ENCODE measurements at places on chromosomes 12 and 14.
A peak's percentile ranks its signal among the peaks of the same experiment; 100 is the strongest.

- H3K36me3 ChIP-seq = no peaks in the 10 kb centered on the region
- H3K27me3 ChIP-seq = no peaks in the 10 kb centered on the region
- DNase-seq = no peak
- H3K4me3 ChIP-seq = no peak overlapping the region
- H3K27ac ChIP-seq = no peak overlapping the region
Observed at GRCh38 chr14:93936245-93936644, 9.1 kb downstream of the FAM181A start.

GRCh38 chr12:60119327-60119726, 523.5 kb downstream of the SLC16A7 start:
- H3K4me1 ChIP-seq = no peaks in the 10 kb centered on the region
- no peaks in the 10 kb centered on the region for H3K36me3 ChIP-seq
- no peak overlapping the region for H3K27ac ChIP-seq
- DNase-seq = no peak
- no peak overlapping the region for H3K4me3 ChIP-seq

GRCh38 chr12:68113644-68114043, 45.9 kb downstream of the IFNG start:
- no peak overlapping the region for H3K27ac ChIP-seq
- H3K4me3 ChIP-seq = no peak overlapping the region
- no peaks in the 10 kb centered on the region for H3K4me1 ChIP-seq
- no peaks in the 10 kb centered on the region for H3K27me3 ChIP-seq
- no peaks in the 10 kb centered on the region for H3K36me3 ChIP-seq

DNA sequence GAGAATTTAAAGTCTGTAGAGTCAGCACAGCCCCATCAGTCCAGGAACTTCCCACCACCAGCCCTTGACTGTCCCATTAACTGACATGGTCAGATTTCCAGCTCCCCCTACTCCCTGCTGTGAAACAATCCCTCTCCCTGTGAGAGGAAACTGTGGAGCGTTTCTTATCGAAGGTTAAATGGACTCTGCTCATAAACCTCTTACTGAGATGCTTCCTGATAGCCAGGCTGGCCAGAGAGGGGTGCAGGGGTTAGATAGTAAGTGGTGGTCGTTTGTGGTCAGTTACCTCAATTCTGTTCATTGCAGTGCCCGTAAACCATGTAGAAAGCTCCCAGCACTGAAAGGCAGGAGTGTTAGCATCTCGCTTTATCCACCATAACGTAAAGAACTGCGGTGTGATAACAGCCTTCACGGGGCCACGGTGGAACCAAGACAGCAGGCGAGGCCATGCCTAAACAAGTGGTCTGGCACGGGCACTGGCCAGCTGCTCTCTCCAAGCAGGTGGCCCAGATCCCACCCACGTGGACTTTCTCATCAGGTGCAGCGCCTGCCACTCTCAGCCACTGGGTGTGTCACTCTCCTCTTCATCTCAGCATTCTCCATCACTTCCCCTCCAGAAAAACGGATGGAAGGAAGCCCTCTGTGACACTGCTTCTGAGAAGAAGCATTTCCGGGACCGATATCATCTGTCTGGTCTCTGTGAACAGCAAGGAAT, 102.2 kb downstream of the FBXL14 start:
- no peak overlapping the region for H3K4me3 ChIP-seq
- H3K27ac ChIP-seq = no peak overlapping the region
- no peaks in the 10 kb centered on the region for H3K4me1 ChIP-seq
- DNase-seq = no peak

DNA sequence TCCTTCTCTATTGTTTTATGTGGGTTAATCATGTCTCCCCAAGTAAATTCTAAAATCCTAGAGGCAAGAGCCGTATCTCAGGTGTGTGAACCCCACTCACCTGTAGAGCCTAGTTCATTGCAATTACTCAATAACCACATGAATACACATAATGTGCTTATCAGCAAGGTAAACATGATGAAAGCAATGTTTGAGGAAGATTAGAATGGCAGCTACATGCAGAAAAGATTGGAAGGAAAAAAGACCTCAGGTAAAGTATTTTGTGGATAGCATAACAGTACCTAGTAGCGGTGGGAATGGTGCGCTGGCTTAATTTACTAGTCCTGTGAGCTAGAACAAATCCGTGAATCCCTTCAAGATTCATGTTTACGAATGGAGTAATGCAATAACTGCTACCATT, 5.3 kb upstream of the KRAS start:
- peak overlapping the region; percentile 60 for H3K27ac ChIP-seq
- no peaks in the 10 kb centered on the region for H3K36me3 ChIP-seq
- no peak for DNase-seq
- H3K4me3 ChIP-seq = no peak overlapping the region
- H3K4me1 ChIP-seq = peaks cover 10% of the 10 kb centered on the region

DNA sequence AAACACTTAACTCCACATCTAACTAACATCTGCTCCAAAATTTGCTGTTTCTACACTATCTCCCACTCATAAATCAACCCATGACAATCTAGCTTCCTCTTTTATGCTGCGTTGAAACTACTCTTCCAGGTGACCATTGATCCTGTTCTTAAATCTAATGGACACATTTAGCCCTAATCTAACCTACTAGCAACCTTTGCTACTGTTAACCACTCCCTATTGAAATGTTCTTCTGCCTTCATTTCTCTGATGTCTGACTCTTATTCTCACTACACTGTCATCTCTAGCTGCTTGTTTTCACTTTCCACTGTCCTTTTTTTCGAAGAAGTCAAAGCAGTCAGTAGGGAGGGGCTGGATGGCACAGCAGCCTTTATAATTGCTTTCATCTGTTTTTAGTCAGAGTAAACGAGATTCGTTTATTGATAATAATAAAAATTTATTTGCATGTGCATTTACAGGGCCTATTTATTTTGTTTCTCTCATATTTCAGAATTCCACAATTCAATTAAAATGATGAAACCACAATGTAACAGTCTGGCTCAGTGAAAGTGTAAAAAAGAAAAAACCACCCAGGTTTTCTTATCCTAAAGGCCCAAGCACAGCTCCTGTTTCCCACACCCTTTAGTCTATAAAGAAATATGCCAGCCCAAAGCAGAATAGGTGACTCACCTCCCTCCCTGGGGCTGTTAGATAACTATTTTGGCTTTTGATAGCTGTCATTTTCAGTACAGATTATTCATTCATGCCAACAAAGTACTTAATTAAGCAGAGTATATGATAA, 44.9 kb downstream of the ATP2B1 start:
- H3K4me1 ChIP-seq = no peaks in the 10 kb centered on the region
- no peaks in the 10 kb centered on the region for H3K27me3 ChIP-seq
- H3K4me3 ChIP-seq = no peak overlapping the region
- no peak overlapping the region for H3K27ac ChIP-seq

GRCh38 chr12:89497005-89497404, 27.6 kb downstream of the GALNT4 start:
- H3K4me1 ChIP-seq = no peaks in the 10 kb centered on the region
- no peak overlapping the region for H3K27ac ChIP-seq
- no peak overlapping the region for H3K4me3 ChIP-seq

- DNase-seq = no peak
- H3K27me3 ChIP-seq = no peaks in the 10 kb centered on the region
- peaks cover 76% of the 10 kb centered on the region for H3K36me3 ChIP-seq
- H3K4me3 ChIP-seq = no peak overlapping the region
- no peak overlapping the region for H3K27ac ChIP-seq
- H3K4me1 ChIP-seq = no peaks in the 10 kb centered on the region
Observed at GRCh38 chr12:113169697-113170096, 15.6 kb downstream of the DDX54 start.

GRCh38 chr12:42162193-42162592, 17.5 kb upstream of the GXYLT1 start:
- DNase-seq = no peak
- H3K27me3 ChIP-seq = no peaks in the 10 kb centered on the region
- no peak overlapping the region for H3K4me3 ChIP-seq

GRCh38 chr12:66679461-66680084, 697 bp upstream of the GRIP1 start:
- no peak overlapping the region for H3K4me3 ChIP-seq
- H3K36me3 ChIP-seq = no peaks in the 10 kb centered on the region
- no peaks in the 10 kb centered on the region for H3K4me1 ChIP-seq

DNA sequence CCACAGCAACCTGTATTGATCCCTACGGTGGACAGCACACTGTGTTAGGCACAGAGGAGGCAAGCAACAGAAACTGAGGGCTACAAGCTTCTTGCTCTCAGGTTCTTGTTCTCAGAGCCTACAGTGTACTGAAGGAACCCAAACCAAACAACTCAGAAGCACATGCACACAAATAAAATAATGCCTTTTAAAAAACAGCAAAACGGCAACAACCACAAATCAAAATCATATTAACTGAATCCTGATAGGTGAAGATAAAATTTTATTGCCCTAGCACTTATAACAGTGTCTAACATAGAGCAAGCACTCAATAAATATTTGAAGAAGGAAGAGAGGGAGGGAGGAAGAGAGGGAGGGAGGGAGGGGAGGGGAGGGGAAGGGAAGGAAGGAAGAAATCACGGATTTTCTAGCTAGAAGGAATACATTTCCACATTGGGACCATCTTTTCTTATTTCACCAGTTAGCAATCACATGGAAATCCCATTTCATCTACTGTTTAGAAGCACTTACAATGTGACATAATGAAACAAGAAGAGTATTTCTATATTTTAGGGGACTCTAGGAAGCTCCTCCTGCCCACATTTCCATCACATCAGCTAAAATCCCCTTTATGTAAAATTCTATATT, 27.2 kb downstream of the DMAC2L start:
- H3K4me3 ChIP-seq = no peak overlapping the region
- no peak overlapping the region for H3K27ac ChIP-seq
- peaks cover 9% of the 10 kb centered on the region for H3K4me1 ChIP-seq
- H3K36me3 ChIP-seq = no peaks in the 10 kb centered on the region

- no peaks in the 10 kb centered on the region for H3K27me3 ChIP-seq
- H3K36me3 ChIP-seq = no peaks in the 10 kb centered on the region
- H3K4me1 ChIP-seq = no peaks in the 10 kb centered on the region
- no peak overlapping the region for H3K4me3 ChIP-seq
- no peak overlapping the region for H3K27ac ChIP-seq
- no peak for DNase-seq
Observed at GRCh38 chr12:96774496-96775256, 132.4 kb upstream of the NEDD1 start.

DNA sequence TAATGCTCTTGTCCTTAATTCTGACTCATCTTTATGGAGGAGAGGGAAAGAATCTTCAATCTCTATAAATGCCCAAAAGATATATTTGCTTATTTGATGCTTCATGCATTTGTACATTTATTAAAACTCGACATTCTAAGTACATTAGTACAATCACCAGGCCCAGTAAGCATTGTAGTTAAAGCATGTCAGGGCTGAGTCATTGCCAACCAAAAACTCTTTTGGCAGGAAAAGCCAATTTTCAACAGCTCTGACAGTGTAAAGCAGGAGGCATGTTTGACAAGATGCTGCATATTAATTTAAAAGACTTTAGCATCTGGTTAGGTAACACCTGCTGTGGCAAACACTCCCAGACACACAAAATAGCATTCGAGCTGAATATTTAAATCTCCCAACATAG, 290.9 kb downstream of the PPFIA2 start:
- H3K27me3 ChIP-seq = peaks cover 6% of the 10 kb centered on the region
- no peak overlapping the region for H3K27ac ChIP-seq
- DNase-seq = no peak
- no peak overlapping the region for H3K4me3 ChIP-seq
- H3K36me3 ChIP-seq = no peaks in the 10 kb centered on the region
- H3K4me1 ChIP-seq = no peaks in the 10 kb centered on the region

DNA sequence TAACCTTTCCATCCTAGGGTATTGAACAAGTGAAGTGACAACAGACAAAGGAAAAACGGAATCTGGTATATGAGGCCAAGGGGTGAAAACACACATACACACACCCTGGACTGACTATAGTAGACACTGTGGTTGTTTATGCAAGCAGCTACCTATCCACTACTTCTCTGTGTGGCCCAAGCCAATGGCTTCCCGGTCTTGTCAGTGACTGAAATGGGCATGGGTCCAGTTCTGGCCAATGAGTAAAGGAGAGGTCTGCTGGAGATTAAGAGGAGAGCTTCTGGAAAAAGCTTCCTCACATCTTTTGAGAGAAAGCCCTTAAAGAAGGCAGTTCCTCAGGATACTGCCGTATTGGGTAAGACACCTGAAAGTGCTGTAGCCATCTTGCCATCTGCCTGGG, 19.3 kb downstream of the MBIP start:
- no peak overlapping the region for H3K4me3 ChIP-seq
- no peaks in the 10 kb centered on the region for H3K4me1 ChIP-seq
- no peak for DNase-seq

GRCh38 chr12:76713130-76713529, 50.8 kb upstream of the ZDHHC17 start:
- H3K27me3 ChIP-seq = no peaks in the 10 kb centered on the region
- no peaks in the 10 kb centered on the region for H3K4me1 ChIP-seq
- H3K4me3 ChIP-seq = no peak overlapping the region
- no peak overlapping the region for H3K27ac ChIP-seq

DNA sequence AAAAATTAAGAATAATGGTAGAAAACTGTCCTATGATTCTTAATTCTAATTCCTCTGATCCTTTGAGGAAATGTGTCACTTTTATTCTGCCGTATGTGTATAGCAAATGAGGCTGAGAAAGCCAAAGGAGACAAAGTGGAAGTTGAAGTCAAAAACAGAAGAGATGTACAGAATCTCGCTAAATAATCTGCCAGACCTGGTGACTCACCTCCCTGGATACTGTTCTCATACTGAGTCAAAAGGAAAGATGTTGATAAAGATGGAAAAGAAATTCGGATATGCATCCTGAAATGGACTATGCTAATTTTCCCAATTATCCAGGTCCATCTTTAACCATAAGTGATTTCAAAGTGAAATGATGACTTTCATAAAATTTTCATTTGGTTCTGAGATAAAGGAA, 92.5 kb downstream of the DUSP6 start:
- H3K4me1 ChIP-seq = no peaks in the 10 kb centered on the region
- DNase-seq = no peak
- no peak overlapping the region for H3K27ac ChIP-seq
- H3K4me3 ChIP-seq = no peak overlapping the region
- no peaks in the 10 kb centered on the region for H3K27me3 ChIP-seq

DNA sequence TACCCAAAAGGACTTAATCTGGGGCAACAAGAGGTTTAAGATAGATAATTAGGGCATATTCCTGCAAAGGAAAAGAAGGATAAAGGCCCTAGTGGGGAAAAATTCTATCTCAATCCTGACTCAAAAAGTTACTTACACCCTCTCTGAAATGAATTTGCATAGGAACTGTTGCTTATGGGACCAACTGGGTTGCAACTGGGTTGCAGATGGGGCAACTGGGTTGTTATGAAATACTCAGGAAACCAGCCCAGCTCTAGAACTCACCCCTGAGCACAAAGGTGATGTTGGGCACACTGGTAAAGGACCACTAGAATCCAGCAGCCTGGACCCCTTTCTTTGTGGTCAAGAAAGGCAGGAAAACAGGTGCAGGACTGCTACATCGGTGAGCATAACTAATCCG, 17.2 kb upstream of the RILPL1 start:
- no peaks in the 10 kb centered on the region for H3K27me3 ChIP-seq
- no peak for DNase-seq
- no peak overlapping the region for H3K27ac ChIP-seq

DNA sequence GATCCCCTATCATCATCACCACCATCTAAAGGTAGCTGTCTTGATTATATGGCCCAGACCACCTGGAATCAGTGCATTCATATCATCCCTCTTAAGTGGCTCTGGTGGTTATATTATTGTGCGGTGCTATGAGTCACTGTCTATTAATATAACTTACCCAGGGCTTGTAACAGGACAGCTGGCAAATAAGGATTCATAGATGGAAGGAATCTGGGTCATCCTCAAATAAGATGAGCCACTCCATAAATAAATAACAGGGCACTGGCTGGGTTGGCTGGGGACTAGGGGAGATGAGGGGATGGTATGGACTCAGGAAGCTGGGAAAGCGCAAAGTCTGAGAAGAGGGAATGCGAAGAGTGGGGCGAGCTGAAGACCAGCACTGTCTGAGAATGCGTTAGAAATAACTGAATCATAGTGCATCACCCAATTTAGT, 216.1 kb downstream of the NUAK1 start:
- no peaks in the 10 kb centered on the region for H3K4me1 ChIP-seq
- no peaks in the 10 kb centered on the region for H3K36me3 ChIP-seq
- H3K27ac ChIP-seq = no peak overlapping the region
